ENCODE measurements at places on chromosomes 1 and 21. TPM values are rescaled to one million over a fixed set of nuclear protein-coding genes. Genes with fewer than 3 reads are reported as not detected.

DNA sequence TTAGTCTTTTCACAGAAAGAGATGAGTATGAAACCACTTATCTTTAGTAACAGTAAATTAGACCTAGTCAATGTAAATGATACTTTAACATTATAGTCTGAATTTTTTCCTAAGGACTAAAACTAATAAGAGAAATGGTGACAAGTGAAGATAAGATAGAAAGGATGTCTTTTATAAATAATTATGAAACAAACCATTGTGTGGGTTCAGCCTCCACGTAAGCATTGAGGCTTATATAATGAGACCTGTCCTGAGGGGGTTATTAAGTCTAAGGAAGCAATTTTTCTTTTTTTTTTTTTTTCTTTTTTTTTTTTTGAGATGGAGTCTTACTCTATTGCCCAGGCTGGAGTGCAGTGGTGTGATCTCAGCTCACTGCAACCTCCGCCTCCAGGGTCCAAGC lies 55.8 kb downstream of the UROD start:
- H3K27me3 ChIP-seq, result no peaks in the 10 kb centered on the region
- no peaks in the 10 kb centered on the region for H3K4me1 ChIP-seq
- no peak overlapping the region for H3K4me3 ChIP-seq
- no peak overlapping the region for H3K27ac ChIP-seq

DNA sequence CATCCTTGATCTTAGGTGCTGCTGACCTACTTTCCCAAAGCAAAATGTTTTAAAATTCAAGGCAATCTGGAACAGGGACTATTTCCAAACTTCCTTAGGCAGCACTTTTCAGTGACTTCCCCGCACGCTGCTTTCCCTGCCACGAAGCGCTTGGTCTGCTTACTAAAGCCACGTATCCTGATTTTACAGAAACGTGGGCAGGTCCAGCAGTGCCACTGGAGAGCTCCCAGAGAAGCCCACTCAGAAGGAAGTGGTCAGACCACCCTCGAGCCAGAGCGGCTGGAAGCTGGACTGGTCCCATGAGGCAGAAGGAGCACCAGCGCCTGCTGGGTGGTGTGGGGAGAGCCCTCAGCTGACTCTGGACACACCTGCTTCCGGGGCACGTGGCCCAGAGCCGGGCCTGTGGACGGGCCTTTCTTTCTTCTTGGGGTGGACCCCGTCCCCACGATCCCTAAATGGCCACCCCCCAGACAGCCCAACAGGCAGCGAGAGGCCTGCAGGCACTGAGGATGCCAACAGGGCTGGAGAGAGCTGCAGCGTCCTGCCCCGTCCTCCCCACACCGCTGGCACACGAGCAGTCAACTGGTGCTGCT lies 23.2 kb downstream of the PTTG1IP start:
- H3K27me3 ChIP-seq, result no peaks in the 10 kb centered on the region
- peaks cover 30% of the 10 kb centered on the region for H3K4me1 ChIP-seq
- H3K4me3 ChIP-seq, result no peak overlapping the region
- H3K36me3 ChIP-seq, result peaks cover 5% of the 10 kb centered on the region

DNA sequence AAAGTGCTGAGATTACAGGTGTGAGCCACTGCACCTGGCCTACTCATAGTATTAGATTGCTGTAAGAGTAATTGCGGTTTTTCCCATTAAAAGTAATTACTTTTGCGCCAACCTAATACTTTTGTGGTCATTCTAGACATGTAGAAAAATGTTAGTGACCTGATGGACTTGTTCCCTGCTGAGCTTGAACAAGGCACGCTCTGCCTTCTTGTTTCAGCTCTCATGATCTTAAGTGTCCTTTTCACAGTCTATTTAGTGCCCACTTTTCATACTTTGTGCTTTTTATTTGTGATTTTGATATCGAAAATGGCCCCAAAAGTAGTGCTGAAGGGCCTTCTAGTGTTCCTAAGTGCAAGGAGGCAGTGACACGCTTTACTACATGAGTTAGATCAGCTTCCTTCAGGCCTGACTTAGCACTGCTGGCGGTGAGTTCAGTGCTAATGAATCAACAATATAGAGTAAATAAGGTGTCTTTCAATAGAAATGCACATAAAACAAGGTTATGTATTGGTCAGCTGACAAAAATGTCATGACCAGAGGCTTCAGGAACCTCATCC lies 5.6 kb upstream of the RD3 start:
- H3K27me3 ChIP-seq, result peaks cover 2% of the 10 kb centered on the region
- H3K4me1 ChIP-seq, result no peaks in the 10 kb centered on the region

Gene PRPF38A
- 94.7 TPM for total RNA-seq

Gene FLG2
- total RNA-seq, result not detected
